Stimulated activated CD8-positive, alpha-beta memory T cell treated with anti-CD3 and anti-CD28 coated beads, Interleukin-15, amount 100 ng/mL, for 1 hour (primary cell): ENCODE measurements at places on chromosomes 1 and 21.

DNA sequence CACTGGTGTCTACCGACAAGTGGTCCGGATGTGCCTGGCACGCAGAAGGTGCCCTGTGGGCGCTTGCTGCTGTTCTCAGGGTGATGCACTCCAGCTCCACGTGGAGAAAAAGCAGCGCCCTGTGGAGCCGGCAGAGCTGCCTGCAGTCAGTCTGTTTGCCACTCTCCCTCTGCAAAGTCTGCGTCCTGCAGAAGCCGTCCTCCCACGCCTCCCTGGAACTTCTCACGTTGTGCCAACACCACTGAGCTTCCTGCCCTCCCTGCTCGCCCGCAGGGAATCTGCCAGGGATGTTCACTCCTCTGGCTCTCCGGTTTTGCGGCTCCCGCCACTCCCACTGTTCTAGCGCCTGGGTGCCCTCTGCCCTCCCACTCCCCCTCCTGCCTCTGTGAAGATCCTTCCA lies 19.8 kb upstream of the UBXN10 start:
- DNase-seq: no peak

DNA sequence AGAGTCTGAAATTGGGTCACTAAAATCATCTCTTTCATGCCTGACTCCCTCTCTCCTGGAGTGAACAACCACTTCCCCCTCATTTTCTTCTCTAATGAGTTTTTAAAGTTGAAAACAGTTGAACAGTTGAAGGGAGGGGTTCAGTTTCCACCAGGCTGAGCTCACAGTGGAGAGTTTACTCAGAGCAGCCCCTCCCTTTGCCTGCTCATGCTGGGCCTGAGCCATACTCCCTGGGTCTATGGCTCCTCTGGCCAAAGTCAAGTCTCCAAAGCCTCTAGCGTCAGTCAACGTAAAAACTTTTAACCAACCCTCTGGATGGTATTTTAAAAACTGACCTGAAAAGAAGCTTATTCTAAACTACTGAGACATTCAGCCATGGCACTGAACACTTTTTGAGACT lies 100.8 kb upstream of the RNPC3 start:
- DNase-seq: no peak

- no peak for DNase-seq
Measured at GRCh38 chr1:167714098-167714438, 7.7 kb upstream of the MPZL1 start.

GRCh38 chr1:66641891-66642473 lies 108.0 kb downstream of the SGIP1 start:
- DNase-seq: no peak

- DNase-seq: no peak
Measured at GRCh38 chr1:218345673-218346390, 696 bp downstream of the TGFB2 start.

DNA sequence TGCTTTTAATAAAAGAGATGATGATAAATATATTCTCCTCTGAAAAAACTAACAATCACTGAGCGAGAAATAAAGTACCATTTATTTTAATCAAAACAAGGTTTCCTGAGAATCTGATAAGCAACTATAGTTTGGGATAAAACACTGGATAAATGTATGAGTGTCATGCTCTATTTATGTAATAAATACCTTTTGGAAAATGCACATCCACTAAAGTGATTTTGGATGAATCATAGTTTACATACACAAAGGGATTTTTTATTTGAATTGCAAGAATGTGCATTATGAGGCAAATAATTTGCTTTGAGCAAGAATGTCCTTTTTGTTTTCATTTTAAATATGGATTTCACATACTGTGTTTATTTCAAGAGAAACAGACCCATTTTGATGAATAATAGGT lies 1483.5 kb downstream of the MRPL39 start:
- no peak for DNase-seq

DNA sequence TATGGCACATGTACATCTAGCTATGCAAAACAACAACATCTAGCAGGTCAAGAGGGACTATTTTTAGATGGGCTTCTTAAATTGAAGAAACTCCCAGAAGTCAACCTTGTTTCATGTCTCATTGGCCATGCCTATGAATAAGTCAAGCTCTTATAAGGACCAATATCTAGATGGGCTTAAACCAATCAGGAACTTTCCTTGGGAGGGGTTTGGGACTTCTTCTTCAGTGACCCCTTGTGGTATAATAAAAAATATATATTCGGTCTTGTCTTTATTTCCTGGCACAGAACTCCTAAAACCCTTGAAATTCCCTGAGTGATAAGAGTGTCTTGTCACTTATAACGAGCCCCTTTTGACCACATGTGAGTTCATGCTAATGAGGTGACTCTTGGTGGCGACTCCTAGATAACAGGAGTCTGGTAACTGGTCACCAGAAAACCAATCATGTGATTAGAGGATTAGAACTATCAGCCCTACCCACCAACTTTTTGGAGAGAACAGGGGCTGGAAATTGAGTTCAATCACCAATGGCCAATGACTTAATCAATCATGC lies 218.3 kb downstream of the HHIPL2 start:
- no peak for DNase-seq

DNA sequence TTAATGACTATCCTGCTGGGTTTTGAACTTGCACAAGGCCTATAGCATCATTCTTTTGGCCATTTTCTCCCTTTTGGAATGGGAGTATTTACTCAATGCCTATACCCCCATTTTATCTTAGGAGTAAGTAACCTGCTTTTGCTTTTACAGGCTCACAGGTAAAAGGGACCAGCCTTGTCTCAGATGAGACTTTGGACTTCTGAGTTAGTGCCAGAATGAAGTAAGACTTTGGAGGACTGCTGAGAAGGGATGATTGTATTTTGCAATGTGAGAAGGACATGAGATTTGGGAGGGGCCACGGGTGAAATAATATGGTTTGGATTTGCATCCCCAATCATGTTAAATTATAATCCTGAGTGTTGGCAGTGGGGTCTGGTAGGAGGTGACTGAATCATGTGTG lies 212.7 kb downstream of the FAF1 start:
- no peak for DNase-seq

- DNase-seq: no peak
Measured at GRCh38 chr1:72623299-72623708, 341.0 kb upstream of the NEGR1 start.

DNA sequence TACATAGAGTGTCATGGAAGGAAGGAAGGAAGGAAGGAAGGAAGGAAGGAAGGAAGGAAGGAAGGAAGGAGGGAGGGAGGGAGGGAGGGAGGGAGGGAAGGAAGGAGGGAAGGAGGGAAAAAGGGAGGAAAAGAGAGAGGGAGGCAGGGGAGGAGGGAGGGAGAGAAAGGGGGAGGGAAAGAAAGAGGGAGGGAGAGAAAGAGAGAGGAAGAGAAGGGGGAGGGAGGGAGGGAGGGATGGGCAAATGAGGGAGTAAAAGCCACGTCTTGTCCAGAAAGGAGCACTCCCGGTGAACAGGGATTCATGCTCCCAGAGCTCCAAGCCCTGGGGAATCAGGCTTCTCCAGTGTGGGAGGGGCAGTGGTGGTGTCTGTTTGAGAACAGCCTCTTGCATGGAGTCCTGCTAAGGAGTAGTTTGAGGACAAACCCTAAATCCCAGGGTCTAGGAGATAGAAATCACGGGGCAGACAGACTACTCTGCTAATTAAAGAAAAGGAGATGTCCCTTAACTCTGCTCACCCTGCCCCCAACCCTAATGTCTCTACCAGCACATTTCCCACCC lies 71.6 kb downstream of the TAS1R2 start:
- no peak for DNase-seq

DNA sequence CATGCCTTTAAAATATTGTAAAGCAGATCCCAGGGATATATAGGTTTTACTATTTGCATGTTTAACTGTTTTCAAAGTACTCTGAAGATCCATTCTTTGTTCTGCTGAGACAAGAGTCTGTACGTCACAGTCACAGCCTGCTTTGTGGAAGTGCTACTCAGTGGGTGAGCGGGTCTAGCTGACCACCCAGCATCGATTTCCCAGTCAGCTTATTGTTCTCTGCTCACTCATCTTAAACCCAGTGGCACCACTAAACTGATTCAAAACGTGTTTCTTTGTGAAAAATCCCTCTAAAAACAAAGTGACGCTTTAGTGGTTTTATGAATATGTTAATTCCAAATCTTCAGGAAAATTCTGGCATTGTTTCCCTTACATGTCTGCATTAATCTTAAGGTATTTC lies 12.4 kb downstream of the PLPP3 start:
- no peak for DNase-seq

DNA sequence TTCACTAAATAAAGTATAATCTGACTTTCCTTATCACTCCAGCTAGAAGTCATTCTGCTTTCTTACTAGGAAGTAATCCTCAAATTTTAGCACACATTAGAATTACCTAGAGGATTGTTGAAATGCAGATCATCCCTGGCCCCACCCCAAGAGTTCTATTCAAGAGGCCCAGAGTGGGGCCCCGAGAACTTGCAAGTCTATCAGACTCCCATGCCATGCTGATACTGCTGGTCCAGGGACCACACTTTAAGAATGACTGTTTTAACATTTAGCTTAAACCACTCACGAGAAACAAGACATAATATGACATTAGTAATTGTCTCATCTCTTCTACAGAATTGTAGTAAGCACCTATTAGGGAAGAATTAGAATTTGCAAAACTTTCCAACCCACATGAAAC lies 7.7 kb upstream of the SYNJ1 start:
- DNase-seq: no peak

GRCh38 chr1:20726932-20727745 lies 5.4 kb downstream of the SH2D5 start:
- DNase-seq: no peak

DNA sequence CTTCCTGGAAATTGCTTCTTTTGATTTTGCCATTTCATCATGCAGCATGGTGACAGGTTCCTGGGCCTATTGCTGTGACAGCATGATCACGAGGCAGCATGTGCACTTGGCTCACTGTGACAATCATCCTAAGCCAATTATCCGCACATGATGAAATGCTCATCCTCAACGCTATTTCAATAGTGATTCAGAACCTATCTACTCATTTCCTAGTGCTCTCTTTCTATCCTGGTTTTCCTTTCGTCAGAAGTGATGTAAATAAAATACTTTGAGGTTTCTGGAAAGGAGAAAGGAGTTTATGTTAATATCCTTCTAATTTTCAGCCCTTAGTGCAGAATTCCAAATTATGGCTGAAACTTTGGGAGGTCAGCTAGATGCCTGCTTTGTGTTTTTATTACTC lies 110.6 kb upstream of the ADAMTS5 start:
- no peak for DNase-seq

DNA sequence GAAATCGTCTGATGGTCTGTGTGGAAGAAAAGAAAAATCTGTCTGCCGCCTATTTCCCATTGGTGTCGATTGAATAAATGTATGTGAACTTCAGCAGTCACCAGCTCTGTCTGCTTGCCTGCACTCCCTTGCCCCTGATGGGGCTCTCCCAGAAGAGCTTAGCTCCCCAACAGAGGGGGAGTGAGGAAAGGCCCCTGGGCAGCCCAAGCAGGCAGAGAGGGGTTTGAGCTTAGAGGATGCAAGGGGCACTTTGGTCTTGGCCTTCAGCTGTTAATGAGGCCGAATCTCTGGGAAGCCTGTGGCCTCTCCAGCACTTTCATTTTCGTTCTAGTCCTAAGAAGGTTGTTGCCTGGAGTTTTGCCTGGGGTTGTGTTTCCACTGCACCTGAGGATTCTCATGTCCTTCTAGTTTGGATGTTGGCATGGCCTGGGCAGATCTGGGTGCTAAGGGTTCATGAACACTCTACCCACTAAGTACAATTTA lies 2.8 kb downstream of the FOXD2 start:
- DNase-seq: no peak

GRCh38 chr1:9247894-9248293 lies 13.3 kb downstream of the H6PD start:
- DNase-seq: no peak

- DNase-seq: no peak
Measured at GRCh38 chr1:74650561-74650960, 23.0 kb downstream of the ERICH3 start.

- DNase-seq: no peak
Measured at GRCh38 chr1:90763930-90764329, 46.8 kb upstream of the BARHL2 start.

DNA sequence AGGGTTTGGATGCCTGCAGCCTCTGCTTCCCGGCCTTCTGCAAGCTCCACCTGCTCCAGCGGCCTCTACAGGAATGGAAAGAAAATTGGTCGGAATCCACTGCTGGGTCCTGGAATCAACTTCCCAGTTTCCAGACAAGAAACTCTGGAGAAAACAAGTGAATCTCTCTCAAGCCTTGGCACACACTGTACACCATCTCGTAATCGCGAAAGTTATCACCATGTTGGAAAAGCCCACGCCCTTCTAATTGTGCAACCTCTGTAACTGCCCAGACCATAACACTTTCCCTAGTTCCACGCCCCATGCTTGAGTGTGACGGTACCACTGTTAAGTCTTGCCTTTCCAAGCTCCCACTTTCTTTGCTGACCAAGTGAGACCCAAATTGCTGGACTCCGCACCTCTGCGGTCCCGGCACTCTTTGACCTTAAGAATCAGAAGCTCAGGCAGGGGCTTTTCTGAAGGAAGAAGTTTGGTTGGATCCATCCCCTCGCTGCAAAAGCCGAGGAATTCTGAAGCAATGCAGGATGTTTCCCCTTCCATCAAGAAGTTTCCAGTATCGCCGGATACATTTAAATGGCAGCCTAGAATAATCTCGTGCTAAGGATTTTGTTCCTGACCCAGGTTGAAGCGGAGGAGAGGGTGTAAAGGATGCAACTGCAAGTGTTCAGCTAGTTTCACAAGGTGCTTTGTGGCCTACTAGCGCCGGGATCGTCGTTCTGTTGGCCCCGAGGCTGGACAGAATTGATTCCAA lies 6.2 kb downstream of the NR5A2 start:
- no peak for DNase-seq

GRCh38 chr1:27658951-27659496 lies 13.0 kb downstream of the IFI6 start:
- no peak for DNase-seq

DNA sequence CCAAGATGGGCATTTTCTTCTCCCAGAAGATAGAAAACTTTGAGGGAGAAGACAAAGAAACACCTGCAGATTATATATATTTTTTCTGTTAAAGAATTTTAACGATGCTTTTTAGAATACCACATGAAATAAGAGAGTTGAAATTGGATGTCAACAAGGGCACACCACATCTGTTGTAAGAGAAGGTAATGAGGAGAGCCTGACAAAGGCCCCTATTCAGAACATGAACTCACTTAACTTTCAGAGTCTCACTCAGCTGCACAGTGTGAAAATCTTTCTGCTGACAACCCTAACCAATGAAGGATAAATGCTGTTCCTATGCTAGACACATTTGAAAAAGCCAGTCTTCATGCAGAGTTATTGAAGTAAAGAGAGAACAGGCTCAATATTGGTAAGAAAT lies 7.3 kb downstream of the KRTAP22-2 start:
- DNase-seq: no peak

- no peak for DNase-seq
Measured at GRCh38 chr1:205343431-205344065, 13.2 kb downstream of the KLHDC8A start.
